ENCODE measurements at places on chromosomes 2 and 18.

DNA sequence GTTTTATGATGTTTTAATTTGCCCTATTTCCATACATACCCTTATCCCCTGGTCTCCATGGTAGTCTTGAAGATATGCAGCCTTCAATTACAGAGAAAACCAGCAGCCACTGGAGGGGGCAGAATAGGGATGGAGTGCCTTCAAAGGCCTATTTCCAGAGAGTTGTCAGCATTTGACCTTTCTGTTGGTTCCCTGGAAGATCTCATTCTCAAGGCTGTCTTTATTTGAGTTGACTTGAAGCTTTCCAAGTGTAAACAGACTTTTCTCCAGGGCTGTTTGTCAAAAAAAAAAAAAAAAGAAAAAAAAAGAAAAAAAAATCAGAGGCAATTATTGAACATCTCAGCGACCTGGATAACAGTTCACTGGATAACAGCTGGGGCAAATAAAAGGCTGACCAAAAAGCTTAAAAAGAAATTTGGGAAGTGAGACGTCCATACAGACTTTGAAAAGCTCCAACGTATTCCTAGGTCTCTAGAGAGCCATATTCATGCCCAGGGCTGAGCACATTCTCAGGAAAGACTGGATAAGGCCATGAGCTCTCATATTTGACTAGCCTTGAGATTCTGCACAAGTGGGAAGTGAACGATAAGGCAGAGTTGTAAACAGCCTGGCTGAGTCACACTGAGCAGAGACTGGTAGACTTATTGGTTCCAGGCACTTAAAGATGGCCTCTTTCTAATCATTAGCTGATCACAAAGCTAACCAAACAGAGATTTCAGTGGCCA is 126.6 kb downstream of the VAPA start:
- DNase-seq, result no peak

- no peak for DNase-seq
These were observed 46.8 kb upstream of the RNU4ATAC start for GRCh38 chr2:121483846-121484245.

GRCh38 chr18:80112624-80113248 is 3.7 kb downstream of the ADNP2 start:
- DNase-seq, result no peak

DNA sequence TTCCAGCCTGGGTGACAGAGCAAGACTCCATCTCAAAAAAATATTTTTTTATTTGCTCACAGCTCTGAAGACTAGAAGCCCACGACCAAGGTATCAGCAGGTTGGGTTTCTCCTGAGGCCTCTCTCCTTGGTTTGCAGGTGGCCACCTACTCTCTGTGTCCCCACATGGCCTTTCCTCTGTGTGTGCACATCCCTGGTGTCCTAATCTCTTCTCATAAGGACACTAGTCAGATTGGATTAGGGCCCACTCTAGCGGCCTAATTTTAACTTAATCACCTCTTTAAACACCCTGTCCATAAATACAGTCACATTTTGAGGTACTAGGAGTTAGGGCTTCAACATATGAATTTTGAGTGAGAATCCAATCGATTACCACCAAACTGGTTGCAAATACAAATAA is 2.0 kb upstream of the RAB3GAP1 start:
- no peak for DNase-seq

DNA sequence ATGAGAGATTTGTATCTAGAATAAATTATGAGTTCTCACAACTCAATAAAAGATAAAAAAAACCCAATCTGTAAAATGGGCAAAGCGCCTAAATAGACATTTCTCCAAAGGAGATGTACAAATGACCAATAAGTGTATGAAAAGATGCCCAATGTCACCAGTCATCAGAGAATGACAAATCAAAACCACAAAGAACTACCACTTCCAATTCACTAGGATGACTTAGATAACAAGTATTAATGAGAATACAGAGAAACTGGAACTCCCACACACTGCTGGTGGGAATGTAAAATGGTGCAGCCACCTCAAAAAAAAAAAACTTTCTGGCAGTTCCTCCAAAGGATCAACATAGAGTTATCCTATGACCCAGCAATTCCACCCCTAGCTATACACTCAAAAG is 17.4 kb upstream of the COL6A3 start:
- no peak for DNase-seq

GRCh38 chr2:189522435-189523151 is 58.0 kb downstream of the SLC40A1 start:
- no peak for DNase-seq

DNA sequence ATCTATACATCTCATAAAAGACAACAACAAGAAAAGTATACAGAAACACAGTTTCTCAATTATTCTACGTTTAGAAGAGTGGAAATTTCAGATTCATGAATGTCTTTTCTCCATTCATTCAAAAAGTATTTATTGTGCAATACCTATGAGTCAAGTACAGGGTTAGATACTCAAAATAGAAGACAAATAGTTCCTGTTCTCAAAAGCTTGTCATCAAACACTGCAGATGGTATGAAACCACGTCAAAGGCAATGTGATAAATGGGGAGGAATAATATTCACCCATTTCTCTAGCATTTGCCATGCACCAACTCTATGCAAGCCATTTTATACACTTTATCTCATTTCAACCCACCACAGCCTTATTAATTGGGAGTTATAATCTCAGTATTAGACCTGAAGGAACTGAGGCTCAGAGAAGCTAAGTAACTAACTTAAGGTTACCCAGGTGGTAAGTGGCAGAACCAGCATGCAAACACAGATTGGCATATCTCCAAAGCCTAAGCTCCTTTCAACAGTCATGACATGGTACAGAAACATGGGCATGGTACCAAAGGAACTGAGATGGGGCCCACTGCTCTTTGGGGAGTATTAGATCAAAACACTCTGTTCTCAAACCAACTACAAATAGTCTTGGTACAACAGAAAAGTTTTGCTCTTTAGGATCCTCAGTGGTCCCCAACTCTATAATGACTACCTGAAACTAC is 67.2 kb upstream of the NPAS2 start:
- DNase-seq, result no peak

GRCh38 chr2:126792993-126793392 is 105.7 kb upstream of the TEX51 start:
- DNase-seq, result no peak

DNA sequence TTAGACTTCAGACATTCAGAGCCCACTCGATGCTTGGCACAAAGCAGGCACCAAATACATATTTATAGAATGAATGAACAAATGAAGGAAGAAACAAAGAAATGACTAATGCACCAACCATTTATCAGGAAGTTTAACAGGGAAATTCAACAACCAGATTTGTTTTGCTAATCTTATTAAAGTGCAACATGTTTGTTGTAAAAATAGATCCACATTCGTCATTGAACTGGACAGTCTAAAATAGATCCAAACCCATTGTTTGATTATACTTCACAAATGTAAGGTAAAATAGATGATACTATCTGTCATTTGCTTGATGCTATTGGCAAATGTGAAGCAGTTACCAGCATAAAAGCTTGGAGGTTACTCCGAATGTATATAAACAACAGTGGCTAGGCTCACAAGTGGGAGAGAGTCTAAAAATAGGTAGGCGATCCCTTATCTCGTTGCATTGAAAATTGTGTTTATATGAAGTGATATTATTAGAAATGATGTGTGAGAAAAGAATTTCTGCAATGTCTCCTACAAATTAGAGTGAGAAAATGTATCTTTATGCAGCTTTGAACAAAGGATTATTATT is 246.2 kb downstream of the NEDD4L start:
- no peak for DNase-seq

GRCh38 chr2:138094031-138094430 is 129.8 kb downstream of the HNMT start:
- DNase-seq, result no peak

- DNase-seq, result no peak
These were observed 215.2 kb upstream of the ATP5MC3 start for GRCh38 chr2:175396696-175397095.

- DNase-seq, result no peak
These were observed 28.7 kb upstream of the RPRD1A start for GRCh38 chr18:36095936-36096519.

DNA sequence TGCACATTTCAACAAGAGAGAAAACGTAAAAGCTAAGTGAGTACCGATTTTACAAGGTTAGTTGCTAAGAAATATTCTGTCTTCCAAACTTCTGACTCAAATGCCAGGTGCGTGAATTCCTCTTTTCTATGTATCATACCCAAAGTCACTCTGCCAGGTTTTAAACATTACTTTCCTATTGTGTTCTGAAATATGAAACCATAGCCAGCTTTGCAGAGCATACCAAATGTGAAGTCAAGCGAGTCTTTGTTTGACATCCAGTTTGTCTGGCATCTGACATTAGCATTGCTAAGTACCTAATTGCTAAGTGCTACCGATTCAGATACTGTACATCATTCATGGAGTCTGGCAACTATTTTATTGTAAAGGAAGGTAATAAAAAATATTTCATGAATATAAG is 321.9 kb upstream of the GALNT5 start:
- DNase-seq, result no peak

- DNase-seq, result no peak
These were observed 655 bp upstream of the MREG start for GRCh38 chr2:216014006-216014405.

DNA sequence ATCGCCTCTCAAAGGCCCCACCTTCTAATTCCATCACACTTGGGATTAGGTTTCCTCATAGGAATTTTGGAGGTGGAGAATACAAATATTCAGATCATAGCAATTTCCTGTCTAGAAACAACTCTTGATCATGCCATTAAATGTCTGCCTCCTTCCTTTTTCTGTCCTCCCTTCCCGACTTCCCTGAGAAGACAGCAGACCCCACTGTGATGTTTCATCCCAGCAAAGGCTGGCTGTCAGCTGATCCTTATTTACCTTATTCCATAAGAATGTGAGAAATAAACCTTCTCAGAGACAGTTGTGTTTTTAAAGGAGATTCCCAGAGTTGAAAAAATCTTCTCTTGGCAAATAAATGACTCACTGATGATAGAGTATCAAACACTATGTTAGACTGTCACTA is 133.9 kb downstream of the TDRD15 start:
- DNase-seq, result no peak

- no peak for DNase-seq
These were observed 33.0 kb downstream of the FHOD3 start for GRCh38 chr18:36330435-36331052.

GRCh38 chr2:217846321-217846743 is 156.5 kb downstream of the TNS1 start:
- DNase-seq, result no peak

- DNase-seq, result no peak
These were observed 21.1 kb downstream of the ANTXR1 start for GRCh38 chr2:69034122-69034521.

DNA sequence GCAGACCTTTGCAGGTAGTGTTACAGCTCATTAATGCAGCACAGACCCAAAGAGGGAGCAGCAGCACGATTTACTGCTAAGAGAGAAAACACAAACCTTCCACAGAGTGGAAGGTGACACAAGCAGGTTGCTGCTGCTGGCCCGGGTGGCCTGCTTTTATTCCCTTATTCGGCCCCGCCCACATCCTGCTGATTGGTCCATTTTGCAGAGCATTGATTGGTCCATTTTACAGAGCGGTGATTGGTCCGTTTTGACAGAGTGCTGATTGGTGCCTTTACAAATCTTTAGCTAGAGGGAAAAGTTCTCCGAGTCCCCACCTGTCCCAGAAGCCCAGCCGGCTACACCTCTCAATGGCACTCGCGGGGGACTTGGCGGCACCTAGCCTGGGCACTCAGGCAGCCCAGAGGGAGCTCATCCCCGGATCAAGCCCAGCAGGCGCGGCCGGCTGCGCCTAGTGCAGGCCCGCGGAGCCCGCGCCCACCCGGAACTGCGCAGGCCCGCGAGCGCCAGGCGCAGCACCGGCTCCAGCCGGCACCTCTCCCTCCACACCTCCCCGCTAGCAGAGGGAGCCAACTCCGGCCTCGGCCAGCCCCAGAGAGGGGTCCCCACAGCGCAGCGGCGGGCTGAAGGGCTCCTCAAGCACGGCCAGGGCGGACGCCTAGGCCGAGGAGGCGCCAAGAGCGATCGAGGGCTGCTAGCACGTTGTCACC is 825.6 kb upstream of the HS6ST1 start:
- no peak for DNase-seq

- DNase-seq, result no peak
These were observed 144.1 kb downstream of the SMAD7 start for GRCh38 chr18:48806551-48807261.

- no peak for DNase-seq
These were observed 443.9 kb downstream of the PID1 start for GRCh38 chr2:228827056-228827700.

DNA sequence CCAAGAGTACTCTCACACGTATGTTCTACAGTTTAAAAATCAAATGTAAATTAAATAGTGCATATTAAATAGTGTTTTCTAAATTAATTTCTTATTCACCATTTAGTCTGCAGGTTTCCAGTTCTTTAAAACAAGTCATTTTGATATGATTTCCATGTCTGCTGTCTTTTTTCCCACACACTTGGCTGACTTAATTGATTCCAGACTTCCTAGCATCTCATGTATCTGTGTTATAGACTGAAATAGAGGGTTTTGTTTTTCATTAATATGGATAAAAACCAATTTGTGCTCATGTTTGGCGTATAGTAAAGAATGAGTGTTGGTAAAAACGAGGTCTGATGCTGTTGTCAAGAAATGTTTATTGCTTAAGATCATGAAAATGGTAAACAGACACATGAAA is 104.3 kb downstream of the SRBD1 start:
- no peak for DNase-seq

GRCh38 chr2:192749611-192750200 is 555.0 kb upstream of the TMEFF2 start:
- no peak for DNase-seq

DNA sequence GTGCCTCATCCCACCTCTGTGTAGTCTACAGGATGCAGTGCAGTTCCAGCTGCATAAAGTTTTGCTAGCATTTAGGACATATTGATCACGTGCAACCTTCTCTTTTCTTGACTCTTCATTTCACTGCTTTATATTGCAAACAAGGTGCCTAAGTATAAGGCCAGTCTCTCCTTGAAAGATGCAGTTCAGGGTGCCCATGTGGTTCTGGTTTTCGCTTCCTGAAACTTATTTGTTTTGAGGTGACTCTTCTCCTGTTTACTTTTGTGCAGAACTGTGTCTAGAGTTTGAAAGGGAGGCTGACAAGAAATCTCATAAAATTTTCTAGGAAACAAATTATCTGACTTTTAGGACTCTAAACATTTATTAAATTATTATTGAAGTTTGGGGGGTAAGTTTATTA is 189.9 kb downstream of the UBE2E3 start:
- no peak for DNase-seq

GRCh38 chr2:237892984-237893595 is 33.7 kb downstream of the RAMP1 start:
- no peak for DNase-seq

Data from activated naive CD4-positive, alpha-beta T cell (primary cell).